RPMI8226 (cell line): ENCODE measurements at places on chromosomes 3 and 15.
A peak's percentile ranks its signal among the peaks of the same experiment; 100 is the strongest.

DNA sequence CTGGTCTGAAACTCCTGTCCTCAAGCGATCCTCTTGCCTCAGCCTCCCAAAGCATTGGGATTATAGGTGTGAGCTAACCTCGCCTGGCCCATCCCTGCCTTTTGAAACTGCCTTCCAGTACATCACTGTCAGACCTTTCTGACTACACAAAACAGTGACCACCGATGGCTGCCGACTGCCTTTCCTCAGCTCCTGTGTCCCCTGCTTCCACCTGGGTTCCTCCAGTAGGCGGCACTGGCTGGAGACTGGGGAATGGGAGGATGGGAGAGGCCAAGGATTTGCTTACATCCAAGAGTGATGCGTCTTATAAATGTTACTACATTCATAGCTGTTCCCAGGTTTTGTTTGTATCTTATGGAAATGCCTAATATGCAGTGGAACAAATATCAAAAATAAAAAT lies 242.8 kb downstream of the BBX start:
- DNase-seq: no peak

GRCh38 chr15:94098921-94099573 lies 132.3 kb upstream of the MCTP2 start:
- DNase-seq: no peak

DNA sequence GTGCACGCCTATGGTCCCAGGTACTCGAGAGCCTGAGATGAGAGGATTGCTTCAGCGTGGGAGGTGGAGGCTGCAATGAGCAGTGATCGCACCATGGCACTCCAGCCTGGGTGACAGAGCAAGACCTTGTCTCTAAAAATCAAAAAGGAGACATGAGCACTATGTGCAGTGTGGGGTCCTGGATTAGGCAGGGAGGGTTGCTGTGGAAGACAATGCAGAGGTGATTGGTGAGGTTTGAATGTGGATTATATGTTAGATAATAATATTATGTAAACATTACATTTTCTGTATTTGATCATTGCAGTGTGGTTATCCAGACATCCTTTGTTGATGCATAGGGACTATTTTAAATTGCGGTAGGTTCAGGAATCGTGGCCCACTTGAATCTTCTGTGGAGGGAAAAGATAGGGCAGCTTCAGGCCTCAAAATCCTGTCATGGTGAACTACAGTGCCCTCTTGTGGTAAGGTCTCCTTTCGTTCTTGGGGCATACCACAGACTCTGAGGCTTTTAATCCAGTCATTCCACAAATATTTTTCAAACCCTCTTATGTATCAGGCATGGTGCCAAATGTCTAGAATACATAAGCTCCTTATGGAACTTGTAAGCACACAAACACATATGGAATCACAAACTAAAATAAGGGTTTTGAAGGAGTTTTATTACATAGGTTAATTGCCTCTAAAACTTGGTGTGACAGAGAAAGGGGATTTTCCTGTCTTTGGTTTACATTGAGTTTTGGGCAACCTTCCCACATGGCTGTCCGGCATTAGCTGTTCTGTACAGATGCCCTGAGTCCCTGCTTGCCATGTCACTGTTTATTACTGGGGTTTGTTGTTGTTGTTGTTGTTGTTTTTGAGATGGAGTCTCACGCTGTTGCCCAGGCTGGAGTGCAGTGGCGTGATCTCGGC lies 37.7 kb downstream of the GPD1L start:
- peak; percentile 71 for DNase-seq

DNA sequence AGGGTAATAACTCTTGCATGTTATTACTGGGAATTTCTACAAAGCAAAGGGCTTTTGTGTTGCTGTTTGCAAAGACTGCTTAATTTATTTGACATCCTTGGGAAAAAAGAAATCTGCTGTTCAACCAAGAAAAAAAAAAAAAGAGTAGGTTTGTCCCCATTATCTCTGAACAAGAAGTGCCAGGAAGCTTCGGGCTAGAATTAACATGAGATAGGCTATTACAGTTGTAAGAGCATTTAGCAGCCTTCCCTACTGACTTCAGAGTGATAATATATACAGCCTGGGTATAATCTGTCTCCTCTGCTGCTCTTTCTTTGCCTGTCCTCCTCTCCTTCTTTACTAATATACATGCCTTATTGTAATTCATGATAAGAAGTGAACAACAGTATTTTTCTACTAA lies 23.3 kb upstream of the CHMP2B start:
- no peak for DNase-seq

GRCh38 chr3:86744051-86744450 lies 246.9 kb downstream of the VGLL3 start:
- DNase-seq: no peak

- no peak for DNase-seq
These were observed 10.0 kb downstream of the LNP1 start for GRCh38 chr3:100411091-100411982.

DNA sequence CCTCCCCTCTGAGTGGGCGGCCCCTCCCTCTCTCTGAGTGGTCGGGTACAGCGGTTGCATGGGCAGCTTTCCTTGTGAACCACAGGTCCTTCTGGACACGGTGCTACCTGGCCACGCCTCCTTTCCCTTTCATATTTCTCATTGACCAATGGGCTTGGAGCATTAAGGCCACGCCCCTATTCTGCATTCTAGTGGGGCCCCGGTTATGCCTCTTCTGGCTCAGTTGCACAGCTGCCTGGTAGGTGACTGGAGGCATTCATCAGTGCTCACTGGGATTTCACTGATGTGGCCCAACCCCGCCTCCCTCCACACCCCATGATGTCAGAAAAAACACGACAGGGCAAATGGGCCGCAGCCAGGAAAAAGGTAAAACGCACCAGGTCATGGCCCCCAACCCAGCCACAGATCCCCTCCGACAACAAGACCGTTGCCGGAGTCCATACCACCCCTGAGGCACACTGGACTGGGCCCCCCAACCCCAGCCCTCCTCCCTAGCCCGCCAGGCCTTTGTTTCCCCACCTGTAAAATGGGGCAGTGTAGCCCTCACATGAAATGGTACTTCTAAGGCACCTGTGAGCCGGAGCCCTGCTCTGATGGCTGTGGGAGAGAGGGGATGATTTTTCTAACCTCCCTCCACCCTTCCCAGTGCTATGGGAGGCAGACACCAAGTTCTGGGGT lies 26.3 kb downstream of the NGRN start:
- peak; percentile 65 for DNase-seq

DNA sequence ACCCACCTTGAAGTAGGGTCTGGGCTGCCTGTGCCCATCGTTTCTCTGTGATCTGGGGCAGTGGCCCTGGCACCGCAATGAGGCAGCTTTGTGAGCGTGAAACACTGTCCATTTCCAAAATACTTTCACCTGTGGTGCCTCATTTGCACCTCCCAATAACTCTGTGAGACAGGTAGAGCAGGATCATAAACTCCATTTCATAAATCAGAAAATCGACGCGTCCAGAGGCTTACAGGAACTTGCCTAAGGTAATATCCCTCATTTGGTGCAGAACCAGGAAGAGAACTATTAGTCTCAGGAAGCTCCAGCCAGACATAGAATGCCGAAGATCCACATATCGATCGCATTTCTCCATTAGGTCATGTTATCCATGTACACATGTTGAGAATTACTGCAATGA lies 38.2 kb upstream of the SEMA4B start:
- no peak for DNase-seq

- DNase-seq: no peak
These were observed 43.8 kb downstream of the ZNF710 start for GRCh38 chr15:90044916-90045371.

GRCh38 chr3:126314305-126314789 lies 42.9 kb downstream of the KLF15 start:
- DNase-seq: no peak

DNA sequence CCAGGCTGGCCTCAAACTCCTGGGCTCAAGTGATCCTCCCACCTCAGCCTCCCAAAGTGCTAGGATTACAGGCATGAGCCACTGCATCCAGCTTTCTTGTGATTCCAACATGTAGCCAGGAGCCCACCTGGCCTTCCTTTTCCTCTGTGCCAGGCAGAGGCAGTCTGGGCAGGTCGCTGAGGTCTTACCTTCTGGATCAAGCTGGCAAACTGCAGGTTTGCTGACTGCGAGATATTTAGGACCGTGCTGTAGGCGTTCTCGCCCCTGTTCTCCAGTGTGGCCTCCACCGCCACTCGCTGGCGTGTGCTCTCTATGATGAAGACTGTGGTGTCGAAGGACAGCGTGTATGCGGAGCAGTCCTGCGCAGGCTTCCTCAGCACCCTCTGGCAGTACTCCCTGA lies 42.5 kb downstream of the FEM1B start:
- no peak for DNase-seq

GRCh38 chr3:64808061-64808460 lies 120.3 kb upstream of the ADAMTS9 start:
- DNase-seq: no peak

- DNase-seq: no peak
These were observed 311.6 kb downstream of the EPHA6 start for GRCh38 chr3:97125902-97126499.

DNA sequence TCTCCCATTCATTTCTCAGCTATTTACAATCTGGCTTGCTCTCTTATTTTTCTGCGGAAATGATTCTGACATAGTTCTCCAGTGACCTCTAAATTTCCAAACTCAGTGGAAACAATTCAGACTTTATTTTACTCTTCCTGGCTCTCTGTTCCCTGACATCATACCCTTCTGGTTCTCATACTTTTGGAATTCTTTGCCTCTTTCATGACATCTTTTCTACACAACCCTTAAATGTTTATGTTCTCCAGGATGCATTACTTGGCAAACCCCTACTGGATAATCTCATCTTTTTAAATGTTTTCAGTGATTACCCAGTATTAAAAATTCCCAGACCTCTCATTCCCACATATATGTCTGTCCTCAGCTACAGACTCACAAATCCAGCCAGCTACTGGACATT lies 23.9 kb upstream of the PLSCR4 start:
- DNase-seq: no peak

GRCh38 chr15:42404461-42405235 lies 45.3 kb downstream of the CAPN3 start:
- no peak for DNase-seq

DNA sequence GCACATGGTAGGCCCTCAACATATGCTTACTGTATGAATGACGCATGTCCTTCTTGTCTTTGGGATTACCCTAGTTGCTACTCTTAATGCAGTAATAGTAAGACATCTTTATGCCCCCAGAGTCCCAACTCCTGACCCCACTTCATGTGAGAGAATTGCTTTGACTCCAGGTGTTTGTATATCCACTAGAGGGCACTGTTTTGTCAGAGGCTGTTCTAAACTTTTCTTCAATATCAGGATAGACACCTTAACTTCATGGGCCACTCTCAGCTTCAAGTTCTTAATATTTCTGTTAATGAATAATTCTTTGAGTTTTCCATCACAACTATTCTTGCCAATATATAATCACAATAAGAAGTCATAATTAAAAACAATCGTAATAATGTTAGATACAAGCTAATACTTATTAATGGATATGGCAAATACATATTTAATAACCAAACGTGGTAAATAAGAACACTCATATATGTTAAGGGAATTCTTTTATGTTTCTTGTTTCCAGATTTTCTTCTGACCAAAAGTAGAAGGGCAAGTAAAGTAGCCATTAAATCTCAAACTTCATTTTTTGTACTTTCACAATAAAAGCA lies 337.2 kb upstream of the DNAJC19 start:
- peak; percentile 45 for DNase-seq

- DNase-seq: no peak
These were observed 146.1 kb downstream of the TPRG1 start for GRCh38 chr3:189317911-189318310.

- DNase-seq: no peak
These were observed 4.2 kb upstream of the RPL29 start for GRCh38 chr3:51999846-52000245.

DNA sequence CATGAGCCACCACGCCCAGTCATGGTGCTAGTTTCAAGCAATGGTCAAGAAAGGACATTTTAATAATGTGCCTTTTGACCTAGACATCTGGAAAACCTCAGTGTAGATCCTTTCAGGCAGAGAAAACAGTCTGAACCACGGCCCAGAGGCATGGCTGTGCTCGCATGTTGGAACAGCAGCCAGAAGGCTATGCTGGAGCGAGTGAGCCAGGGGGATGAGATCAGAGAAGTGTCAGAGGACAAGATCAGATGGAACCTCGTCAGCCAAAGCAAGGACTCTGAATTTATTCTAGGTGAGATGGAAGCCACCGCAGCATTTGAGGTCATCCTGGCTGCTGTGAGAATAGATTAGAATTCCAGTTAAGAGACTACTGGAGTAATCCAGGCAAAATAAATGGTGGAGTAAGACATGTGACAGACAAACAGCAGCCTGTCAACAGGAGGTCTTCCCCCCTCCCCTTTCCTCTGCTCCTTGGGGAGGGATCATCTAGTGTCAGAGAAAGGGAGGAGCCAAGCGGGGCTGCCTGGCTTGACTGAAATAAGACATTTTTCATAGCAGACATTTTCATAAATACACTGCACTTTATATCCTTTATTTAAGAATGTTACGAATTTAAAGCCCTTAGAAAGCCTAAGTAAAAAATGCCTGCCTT lies 40.4 kb upstream of the ACKR4 start:
- no peak for DNase-seq

DNA sequence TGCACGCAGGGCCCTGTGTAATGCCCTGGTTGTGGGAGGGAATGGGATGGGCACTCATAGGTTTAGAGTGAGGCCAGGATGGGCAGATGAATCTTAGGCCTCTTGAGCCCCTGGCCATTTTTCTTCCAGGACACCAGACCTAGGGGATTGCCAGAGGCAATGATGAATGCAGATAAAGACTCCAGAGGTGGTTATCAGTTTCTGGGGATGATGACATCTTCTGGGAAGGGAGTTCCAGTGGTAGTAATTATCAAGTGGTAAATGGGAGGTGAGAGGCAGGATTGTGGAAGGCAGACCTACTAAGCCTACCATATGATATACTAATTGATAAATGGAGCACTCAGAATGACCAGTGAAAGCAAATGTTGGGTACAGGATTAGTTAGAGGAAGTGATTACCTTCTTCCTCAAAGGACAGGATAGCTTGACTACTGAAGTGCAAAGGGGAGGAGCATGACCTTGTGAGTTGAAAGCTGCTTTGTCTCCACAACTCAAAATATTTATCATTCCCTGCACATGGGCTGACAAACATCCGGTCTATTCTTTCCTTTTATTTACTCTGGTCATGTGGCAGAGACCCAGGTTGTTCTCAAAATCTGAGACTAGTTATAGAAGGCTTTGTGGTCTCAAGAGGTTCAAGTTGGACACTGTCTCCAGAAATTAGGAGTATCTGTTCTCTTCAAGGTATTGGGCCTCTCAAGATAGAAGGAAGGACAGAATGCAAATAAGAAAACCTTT lies 10.2 kb upstream of the MAPK6 start:
- no peak for DNase-seq

GRCh38 chr3:191372122-191372521 lies 41.8 kb upstream of the UTS2B start:
- no peak for DNase-seq
